ENCODE measurements at places on chromosomes 5 and 9.

- DNase-seq = no peak
Measured at GRCh38 chr9:96430377-96430776, 12.2 kb upstream of the ZNF367 start.

DNA sequence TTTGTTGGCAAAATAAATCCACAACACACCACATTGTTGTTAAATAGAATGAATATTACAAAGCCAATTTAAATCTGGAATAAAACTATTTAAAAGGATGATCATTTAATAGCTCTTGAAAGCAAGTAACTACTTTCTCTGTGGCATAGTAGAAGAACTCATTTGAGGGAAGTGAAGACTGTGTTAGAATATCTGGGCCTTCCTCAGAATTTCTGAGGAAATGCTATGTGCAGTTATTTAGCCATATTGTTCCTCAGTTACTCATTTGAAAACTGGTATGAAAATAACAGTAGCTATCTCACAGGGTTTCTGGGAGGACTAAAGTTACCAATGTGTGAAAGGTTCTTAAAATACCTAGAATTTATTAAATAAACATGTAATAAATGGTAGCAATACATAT lies 595.8 kb downstream of the PSAT1 start:
- DNase-seq = no peak

GRCh38 chr5:135826221-135826525 lies 8.3 kb upstream of the SLC25A48 start:
- no peak for DNase-seq

GRCh38 chr9:9054354-9054992 lies 1254.9 kb upstream of the DMAC1 start:
- DNase-seq = no peak

DNA sequence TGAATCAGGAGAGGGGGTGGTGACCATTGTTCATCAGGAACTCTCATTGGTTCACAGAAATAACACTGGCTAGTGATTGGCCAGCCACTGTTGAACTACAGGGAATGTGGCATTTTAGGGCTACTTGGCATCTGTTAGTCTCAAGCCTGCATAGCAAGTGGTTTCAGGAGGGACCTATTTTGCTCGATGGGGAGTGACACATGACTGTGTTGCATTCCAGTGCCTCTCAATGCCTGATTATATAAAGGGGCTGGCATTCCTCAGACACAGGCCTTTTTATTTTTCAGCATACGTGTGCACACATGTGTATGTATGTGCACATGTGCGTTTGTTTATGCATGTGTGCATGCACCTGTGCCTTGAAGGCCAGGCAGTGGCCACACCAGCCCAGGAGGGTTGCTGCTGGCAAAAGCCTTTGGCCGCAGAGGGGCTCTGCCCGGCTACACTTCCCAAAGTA lies 23.2 kb downstream of the FGD3 start:
- DNase-seq = no peak
